ENCODE measurements at places on chromosomes 1 and 21.

- no peak for DNase-seq
Measured at GRCh38 chr1:213678348-213678747, 309.4 kb upstream of the PROX1 start.

GRCh38 chr1:81233591-81233990, 567.1 kb upstream of the ADGRL2 start:
- no peak for DNase-seq

- no peak for DNase-seq
Measured at GRCh38 chr1:224696891-224697765, 81.0 kb downstream of the CNIH3 start.

GRCh38 chr1:110482662-110483307, 31.8 kb downstream of the PROK1 start:
- no peak for DNase-seq

- no peak for DNase-seq
Measured at GRCh38 chr1:8591569-8591968, 225.9 kb downstream of the RERE start.

GRCh38 chr1:26280333-26281042, 602 bp downstream of the SH3BGRL3 start:
- peak; percentile 76 for DNase-seq

DNA sequence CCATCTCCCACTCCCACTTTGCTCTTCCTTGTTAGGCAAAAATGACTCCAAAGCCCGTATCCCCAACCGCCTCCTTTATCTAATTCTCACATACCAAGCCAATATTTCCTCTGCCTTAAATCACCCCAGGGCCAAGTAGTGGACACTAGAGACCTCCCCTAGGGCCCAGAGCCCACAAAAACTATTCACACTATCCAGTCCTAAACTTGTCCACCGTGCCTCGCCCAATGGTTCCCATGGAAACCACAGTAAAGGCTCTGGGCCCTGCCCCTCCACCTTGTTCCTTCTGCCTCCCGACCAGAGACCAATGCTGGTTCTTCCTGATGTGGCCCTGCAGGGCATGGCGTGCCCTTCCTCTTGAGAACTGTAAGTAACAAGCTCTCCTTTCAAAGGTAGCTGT, 11.8 kb downstream of the CFAP107 start:
- no peak for DNase-seq

- DNase-seq: peak; percentile 81
Measured at GRCh38 chr1:82161700-82162141, 361.0 kb downstream of the ADGRL2 start.

GRCh38 chr1:71745326-71745725, 537.0 kb downstream of the NEGR1 start:
- no peak for DNase-seq

- DNase-seq: no peak
Measured at GRCh38 chr1:232271299-232271698, 358.6 kb downstream of the SIPA1L2 start.

Measured in MV-4-11 (cell line).